ENCODE measurements at places on chromosomes 1 and 21.

- DNase-seq = no peak
Measured at GRCh38 chr1:246197076-246197475, 310.0 kb downstream of the SMYD3 start.

DNA sequence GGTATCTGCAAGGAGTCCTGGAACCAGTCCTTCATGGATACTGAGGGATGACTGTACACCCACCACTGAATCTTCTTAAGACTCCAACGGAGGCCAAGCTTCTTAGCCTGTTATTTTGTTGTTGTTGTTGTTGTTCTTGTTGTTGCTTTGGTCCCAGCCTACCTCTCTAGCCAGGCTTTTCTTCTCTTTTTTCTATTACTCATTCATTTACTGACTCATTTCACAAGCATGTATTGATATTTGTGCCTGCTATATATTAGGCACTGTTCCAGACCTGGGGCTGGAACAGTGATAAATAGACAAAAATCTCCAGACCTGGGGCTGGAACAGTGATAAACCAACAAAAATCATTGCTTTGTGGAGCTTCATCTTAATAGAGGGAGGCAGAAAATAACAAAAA is 20.4 kb downstream of the CENPF start:
- no peak for DNase-seq

GRCh38 chr21:15566703-15567102 is 163.1 kb upstream of the USP25 start:
- DNase-seq = no peak

- peak; percentile 29 for DNase-seq
Measured at GRCh38 chr1:234731569-234732085, 121.6 kb upstream of the IRF2BP2 start.

DNA sequence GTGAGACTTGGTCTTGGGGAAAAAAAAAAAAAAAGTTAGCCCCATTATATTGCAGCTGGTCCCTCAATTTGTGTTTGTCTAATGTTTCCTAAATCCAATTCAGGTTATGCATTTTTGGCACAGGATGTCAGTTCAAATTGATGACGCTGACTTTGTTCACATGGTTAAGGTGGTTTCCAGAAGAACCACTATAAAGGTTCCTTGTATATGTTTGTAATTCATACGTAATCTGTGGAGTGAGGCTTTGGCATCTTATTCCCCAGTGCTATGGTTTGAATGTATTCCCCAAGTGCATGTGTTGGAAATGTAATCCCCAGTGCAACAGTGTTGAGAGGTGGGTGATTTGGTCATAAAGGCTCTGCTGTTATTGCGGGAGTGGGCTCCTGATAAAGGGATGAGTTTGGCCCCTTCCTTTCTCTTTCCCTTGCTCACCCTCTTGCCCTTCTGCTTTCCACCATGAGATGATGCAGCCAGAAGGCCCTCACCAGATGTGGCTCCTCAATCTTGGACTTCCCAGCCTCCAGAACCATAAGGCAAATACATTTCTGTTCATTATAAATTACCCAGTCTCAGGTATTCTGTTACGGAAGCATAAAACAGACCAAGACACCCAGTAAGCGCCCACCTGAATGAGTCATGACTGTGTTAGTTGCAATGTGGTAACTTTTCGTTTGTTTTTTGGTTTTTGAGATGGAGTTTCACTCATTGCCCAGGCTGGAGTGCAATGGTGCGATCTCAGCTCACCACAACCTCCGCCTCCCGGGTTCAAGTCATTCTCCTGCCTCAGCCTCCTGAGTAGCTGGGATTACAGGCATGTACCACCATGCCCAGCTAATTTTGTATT is 19.5 kb upstream of the HLCS start:
- no peak for DNase-seq

- DNase-seq = no peak
Measured at GRCh38 chr1:59771361-59771760, 43.4 kb upstream of the HOOK1 start.

- no peak for DNase-seq
Measured at GRCh38 chr1:227805606-227806197, 9.8 kb upstream of the PRSS38 start.

GRCh38 chr1:55588309-55588708 is 373.1 kb upstream of the USP24 start:
- DNase-seq = no peak

DNA sequence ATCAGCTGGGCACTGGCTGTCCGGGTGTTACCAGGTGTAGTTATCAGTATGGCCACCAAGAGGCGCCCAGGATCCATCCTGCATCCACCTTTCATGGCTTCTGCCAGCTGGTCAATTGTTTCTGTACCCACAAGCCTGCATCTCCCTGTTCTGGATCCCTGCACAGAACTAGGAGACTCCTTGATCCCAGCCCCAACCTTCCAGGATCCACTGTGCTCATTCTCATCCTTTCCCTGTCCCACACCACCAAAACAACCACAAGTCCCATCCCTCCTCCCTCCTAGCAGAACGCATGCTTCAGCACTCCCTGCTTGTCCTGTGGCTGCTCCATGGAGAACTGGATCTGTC is 27.2 kb upstream of the FOXE3 start:
- DNase-seq = peak; percentile 50

- DNase-seq = no peak
Measured at GRCh38 chr1:157984469-157984868, 9.0 kb upstream of the KIRREL1 start.

GRCh38 chr1:118578276-118578675 is 393.2 kb upstream of the SPAG17 start:
- no peak for DNase-seq

- peak; percentile 82 for DNase-seq
Measured at GRCh38 chr1:38029685-38030511, 16.7 kb downstream of the POU3F1 start.

DNA sequence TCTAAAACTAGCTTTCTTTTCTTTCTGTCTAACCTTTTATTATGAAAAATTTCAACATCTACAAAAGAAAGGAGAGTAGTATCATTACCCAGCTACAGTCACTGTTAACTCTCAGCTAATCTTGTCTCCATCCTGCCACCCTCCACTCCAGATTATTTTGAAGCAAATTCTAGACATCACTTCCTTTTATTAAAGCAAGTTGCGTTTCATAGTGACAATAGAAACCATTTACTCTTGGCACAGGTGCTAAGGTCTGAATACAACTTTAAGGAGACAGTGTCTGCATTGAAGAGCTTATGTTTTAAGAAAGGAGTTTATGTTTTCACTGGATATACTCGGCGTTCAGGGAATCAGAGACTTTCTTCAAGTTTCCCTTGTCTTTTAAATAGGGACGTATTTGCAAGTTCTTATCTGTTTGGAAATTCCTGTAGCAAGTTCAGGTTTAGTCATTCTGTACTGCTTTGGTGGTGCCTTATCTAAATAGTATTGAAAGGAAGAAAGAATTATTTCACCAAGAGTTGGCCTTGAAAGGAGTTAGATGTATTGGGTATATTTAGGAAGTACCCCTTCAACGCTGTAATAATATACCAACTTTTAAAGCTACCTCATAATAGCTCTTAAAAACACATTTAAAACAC is 42.7 kb downstream of the ITSN1 start:
- no peak for DNase-seq

GRCh38 chr1:186481303-186481888 is 20.5 kb upstream of the PDC start:
- DNase-seq = no peak

GRCh38 chr1:208510192-208510952 is 266.2 kb upstream of the PLXNA2 start:
- DNase-seq = no peak

GRCh38 chr1:20885121-20885520 is 98.0 kb upstream of the HP1BP3 start:
- no peak for DNase-seq

DNA sequence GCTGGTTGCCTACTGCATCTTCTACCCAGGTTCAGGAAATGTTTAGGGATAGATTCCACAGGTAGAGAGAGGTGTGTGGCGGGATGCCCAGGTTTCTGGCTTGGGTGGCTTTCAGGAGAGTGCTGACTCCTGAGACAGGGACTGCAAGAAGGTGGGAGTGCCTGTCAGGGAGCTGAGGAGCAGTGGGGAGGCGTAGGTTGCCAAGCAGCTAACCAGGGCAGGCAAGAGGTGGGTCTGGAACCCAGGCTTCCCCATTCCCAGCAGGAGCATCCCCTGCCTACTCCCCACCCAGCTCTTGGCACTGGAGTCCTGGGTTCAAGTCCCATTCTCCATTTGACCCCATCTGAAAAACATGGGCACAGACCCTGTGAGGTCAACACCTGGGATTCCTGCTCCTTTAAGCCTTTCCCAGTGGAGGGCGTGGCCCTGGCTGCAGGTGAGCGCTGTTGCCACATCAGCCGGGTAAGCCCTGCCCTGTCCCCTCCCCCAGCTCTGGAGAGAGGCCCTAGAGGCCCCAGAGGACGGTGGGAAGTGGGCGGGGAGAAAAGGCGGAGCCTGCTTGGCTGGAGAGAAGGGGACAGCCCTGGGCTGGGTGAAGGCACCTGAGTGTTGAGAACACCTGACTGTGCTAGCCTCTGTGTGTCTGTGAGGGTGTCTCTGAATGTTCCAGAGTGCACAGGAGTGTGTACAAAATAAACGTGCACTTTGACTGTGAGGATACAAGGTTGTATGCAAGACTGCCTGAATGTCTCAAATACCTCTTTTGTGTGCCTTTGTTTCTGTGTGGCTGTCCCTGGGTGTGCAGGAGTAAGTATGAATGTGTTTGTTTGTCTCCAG is 14.0 kb upstream of the SYNC start:
- DNase-seq = peak; percentile 45

DNA sequence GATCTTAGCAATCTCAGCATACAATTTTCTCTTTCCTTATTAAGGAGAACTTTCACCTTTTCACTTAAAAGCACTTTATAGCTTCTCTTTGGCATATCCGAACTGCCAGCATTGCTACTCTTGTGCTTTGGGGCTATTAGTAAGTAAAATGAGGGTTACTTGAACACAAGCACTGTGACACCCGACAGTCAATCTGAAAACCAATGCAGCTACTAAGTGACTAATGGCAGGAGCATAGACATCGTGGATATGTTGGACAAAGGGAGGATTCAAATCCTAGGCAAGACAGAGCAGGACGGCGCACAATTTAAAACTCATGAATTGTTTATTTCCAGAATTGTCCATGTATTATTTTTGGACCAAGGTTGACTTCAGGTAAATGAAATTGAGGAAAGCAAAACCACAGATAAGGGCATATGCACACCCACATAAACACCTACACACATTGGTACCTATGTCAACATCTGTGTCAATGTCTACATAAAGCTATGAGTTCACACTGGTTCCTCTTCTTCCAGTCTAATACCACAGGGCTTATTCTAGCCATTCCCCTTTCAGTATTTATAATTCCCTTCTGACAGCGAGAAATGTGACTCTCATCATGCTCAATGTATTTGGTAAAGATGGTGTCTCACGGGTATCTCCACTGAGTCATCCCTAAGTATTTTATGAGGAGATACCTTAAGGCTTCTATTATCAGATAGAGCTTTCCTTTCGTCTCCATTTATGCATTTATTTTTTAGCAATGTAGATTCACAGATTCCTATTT is 75.3 kb upstream of the RALGPS2 start:
- no peak for DNase-seq
